Chondrocyte (in vitro differentiated cells): ENCODE measurements at places on chromosomes 5 and 9. TPM values are rescaled to one million over a fixed set of nuclear protein-coding genes. Genes with fewer than 3 reads are reported as not detected.

DNA sequence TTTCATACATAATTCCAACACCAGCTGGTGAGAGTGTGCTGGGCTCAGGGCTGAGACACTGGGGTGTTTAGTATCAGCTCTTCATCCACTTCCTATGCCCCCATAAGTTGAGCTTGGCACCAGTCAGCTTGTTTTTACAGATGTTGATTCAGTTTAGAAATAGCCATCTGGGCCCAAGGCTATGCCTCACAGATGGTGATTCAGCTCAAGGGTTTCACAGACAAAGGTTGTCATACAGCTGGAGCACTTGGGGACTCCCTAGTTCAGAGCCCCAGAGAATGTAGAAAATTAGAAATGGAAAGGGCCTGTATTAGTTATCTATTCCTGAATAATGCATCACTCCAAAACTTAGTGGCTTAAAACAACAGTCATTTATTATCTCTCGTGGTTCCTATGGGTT is 10.3 kb upstream of the CRHBP start:
- no peak for DNase-seq

DNA sequence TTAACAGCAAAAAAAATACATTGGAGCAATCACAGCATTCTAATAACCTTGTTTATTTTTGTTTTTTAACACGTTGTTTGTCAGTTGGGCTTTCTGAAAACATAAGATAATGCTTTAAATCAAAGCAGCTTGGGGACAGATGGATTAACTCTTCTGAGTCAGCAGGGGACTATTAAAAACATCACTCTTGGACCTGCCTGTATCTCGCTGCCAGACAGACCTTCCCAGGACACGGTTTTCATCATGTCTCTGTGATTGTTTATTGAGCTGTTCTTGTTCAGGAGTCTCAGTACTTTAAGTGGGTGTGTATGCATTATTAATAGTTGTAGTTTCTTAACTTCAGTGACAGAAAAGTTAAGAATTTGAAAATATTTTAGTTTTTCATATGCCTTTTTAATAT is 173.2 kb downstream of the SH3GL2 start:
- DNase-seq: no peak

RGMB gene
- total RNA-seq: 21.9 to 28.5 TPM (median 27.7 TPM) in 3 replicates

RANBP3L gene
- 1.2 to 5.0 TPM (median 1.2 TPM) in 3 replicates for total RNA-seq

GRCh38 chr9:119221276-119221675 is 148.0 kb downstream of the BRINP1 start:
- no peak for DNase-seq

HTR1A gene
- total RNA-seq: not detected in 3 replicates

- DNase-seq: no peak
Observed at GRCh38 chr5:66710557-66711088, 114.4 kb downstream of the MAST4 start.

GRCh38 chr9:120970244-120970643 is 43.6 kb upstream of the TRAF1 start:
- no peak for DNase-seq

DNA sequence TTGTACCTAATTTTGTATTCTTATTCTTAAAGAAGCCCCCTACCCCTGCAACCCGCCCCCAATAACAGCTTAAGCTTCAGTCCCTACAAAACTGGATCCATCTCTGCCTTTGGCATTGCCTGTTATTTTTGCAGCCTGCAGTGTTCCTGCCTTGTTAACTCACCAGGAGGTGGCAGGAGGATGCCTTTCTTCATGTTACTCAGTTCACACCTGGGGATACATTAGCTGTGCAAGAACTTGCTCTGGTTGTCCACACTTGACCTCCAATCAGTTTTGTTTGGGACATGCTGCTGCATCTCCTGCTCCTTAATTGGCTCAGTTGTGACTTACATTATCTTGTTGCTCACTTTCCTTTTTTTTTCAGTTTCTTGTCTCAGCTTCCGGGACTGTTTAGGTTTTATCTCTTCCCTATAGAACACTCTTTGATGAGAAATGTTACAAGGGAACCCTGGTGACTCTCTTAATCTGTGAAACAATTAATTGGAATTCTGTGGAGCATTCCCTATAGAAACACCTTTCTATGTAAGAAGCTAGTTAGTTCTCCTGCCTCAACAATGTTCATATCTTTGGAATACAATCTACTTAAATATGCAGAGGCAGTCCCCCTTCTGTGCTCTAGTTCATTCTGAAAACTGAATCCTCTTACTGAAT is 467.7 kb upstream of the ACO1 start:
- no peak for DNase-seq

- no peak for DNase-seq
Observed at GRCh38 chr5:89729623-89730301, 679.8 kb downstream of the CETN3 start.

ANKRD34B gene
- total RNA-seq: not detected in 3 replicates

DNA sequence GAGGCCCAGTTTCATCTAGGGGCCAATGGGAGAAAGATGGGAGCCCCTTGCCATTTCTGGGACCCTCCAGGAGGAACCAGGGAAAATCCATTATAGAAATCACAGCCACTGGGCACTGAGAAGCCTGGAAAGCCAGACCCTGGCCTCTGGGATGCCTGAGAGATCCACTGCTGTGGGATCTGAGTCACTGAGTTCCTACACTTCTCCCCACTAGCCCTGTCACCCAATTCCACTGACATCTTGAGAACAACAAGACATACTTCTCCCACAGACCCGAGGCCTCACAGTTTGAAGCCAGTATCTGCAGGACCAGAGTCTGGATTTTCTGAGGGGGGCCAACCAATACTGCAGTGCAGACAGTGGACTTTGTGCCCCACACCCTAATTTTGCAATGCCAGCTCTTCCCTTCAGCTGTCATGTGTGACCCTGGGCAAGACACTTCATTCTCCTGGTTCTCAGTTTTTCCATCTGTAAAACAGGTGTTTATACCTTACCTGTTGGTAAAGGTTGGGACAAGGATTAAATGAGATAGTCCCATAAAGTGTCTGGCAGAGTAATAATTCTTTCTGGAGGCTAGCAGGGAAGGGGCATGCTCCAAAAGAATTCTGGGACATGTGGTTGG is 46.5 kb downstream of the CXXC5 start:
- DNase-seq: no peak

DNA sequence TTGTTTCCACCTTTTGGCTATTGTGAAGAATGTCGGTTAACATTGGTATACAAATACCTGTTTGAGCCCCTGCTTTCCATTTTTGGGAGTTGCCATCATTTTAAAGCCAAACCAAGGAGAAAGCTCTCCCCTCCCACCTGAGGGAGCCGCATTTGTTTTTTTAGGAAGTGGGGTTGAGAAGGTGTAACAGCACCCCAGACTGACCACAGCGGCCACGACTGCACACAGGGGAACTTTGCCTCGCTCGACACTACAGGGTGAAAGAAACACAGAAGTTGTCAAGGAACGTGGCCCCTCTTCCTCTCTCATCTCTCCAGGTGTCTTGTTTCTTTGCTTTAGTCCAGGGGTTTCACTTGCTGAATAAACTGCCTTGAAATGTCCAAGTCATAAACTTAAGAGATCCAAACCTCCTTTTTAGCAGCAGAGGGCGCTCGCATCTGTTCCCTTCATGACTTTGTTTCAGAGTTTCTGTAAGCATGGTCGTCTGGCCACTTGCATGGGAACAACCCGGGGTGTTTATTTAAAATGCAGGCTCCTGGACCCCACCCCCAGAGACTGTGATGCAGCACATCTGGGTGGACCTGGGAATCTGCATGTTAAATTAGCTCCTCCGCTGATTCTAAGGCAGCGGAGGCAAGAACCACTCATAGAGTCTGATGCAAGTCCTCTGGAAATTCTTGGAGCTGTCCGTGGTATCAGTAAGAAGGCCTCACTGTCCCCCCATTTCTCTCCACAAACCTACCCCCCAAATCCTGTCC is 2.1 kb upstream of the TTLL11 start:
- no peak for DNase-seq

ARL14EPL gene
- not detected in 3 replicates for total RNA-seq

DNA sequence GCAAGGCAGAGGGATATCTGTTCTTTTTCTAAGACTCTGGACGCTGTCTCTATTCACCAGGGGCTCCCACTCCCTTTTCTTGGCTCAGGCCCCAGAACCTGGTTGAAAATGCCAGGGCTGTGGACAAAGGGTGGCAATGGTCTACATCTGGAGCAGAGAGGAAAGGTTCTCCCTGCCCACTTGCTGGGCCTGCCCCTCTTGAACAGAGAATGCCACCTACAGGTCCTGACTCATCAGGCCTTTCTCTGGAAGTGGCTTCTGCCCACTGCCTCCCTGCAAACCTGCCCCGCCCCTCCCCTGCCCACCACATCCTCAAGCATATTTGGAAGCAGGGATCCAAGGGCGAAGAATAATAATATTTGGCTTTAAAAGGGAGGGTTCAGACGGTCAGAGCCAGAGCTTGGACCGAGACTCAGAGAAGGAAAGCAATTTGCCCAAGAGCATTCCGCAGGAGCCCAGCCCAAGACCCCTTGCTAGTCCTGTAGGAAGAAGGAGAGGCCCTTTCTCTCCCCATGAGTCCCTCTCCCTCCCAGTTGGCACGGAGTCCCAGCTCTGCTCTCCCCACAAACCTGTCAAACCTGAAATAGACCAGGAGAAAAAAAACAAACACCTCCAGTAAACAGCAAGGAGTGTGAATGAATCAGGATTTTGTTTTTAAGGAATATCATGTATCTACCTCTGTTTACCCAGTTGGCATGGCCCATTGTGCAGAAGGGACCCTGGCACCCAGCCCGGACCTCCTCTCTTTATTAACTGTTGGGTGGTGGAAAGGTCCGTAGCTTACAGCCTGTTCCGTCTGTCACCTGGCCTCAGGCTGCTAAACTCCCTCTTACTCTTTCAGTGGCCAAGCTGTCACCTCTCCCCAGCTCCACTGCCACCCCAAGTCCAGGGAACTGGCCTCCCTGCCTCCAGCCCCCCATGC is 37.7 kb upstream of the STXBP1 start:
- no peak for DNase-seq

MBLAC2 gene
- 6.6 to 8.2 TPM (median 7.1 TPM) in 3 replicates for total RNA-seq

PCDHB4 gene
- 2.0 to 5.4 TPM (median 2.0 TPM) in 3 replicates for total RNA-seq

GRCh38 chr9:100070104-100071041 is 28.4 kb downstream of the ERP44 start:
- no peak for DNase-seq

GRXCR2 gene
- not detected in 3 replicates for total RNA-seq

- DNase-seq: no peak
Observed at GRCh38 chr5:92092239-92092638, 709.1 kb upstream of the ARRDC3 start.

DNA sequence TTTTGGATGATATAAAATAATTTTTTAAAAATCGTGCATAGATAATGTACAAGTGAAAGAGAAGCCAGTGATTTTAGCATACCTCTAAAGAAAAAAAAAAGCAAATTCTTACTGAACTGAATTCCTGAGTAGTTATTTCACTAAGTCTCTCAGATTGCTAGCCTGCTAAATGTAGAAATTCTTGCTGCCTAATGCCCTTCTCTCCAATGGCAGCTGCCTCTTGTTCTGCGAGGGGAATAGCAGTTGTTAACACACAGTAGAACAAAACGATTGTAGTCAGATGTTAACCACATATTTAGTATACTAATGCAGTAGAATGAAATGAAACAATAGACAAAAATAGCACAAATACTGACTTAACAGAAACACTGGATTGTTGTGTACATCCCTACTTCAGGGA is 26.8 kb downstream of the SMAD5 start:
- no peak for DNase-seq

DNA sequence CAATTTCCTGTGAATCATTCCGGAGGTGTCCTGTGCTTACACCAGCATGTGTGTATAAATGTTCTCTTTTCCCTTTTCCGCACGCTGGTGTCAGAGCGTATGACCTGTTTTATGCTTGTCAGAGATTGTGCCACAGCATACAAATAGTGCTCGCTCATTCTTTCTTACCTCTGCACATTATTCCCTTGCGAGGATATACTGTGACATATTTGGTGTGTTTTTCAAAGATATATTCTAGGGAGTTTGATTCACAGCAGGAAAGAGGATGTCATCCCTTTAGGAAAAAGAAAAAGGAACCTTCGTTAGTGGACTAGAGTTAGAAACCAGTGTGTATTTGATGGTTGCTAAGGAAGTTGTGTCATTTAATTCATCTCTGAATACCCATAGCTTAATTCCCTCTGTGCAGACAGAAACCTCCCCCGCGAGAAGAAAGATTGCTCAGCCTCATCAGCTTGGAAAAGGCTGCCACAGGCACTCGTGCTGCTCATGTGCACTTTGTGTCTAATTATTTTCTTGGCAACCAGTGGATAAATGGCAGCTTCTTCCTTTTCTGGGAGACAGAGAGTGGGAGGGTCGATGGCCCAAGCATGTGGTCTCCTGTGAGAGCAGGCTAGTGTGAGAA is 14.7 kb upstream of the CCIN start:
- no peak for DNase-seq
